Activated CD8-positive, alpha-beta memory T cell treated with anti-CD3 and anti-CD28 coated beads for 1 hour (primary cell): ENCODE measurements at places on chromosomes 7 and 10.

DNA sequence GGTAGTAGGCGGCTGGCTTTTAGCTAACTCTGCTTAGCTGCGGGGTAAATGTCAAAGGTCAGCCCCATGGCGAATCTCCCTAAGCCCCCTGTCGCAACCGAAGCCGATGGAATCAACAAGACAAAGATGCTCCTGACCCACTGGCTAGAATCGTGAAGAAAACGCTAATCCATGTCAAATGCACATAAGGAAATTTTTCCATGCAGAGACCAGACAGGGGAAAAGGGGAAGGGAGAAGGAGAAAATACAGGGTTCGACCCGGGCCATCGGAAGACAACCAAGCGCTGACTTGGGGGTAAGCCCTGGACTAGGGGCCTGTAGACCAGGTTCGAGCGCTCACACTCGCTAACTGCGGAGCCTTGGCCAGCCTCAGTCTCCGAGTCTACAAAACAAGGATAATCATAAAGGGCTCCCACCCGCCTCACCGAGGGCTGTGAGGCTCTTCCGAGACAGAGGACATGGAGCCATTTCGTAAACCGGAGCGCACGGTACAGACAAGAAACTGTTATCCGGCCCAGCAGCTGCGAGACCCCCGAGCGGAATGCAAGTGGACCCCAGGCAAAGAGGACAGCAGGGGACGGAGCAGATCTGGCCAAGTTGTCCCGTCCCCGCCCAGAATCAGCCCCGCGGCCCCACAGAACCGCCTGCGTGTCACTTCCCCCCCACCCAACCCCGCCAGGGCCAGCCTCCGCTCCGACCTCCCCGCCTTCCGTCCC, 507 bp downstream of the SAR1A start:
- no peak for DNase-seq

GRCh38 chr7:21142081-21142480, 285.8 kb upstream of the SP4 start:
- DNase-seq, result no peak

GRCh38 chr10:4847561-4848355, 21.8 kb downstream of the AKR1E2 start:
- DNase-seq, result no peak

GRCh38 chr7:157980774-157981173, 606.8 kb downstream of the PTPRN2 start:
- DNase-seq, result no peak

GRCh38 chr10:75508239-75508813, 76.9 kb downstream of the LRMDA start:
- no peak for DNase-seq

DNA sequence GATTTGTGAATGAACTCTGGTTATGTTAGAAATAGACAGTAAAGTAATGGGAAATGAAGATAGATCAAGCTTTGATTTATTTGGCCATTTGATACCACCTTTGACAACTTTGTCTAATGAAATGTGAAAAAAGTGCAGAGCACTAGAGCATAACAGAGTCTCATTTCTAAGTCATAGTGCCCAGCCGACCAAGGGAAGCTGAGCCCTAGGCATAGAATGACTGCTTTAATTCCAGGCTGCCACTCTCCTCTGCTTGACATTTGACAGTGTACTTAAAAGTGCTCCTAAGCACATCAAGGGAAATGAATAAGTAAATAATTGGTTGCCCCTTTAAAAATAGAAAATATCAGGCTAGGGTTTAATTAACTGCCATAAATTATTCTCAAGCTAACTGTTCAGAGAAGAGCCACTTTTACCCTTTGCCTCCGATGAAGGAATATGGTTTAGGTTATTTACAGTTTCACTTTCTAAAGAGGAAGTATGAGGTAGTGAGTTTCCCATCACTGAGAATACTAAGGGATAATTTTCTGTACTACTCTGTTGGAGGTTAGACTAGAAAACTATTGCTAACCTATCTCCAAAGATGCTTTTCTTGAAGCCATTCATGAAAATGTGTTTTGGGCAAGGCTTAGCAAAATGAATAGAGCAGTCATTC, 591.6 kb downstream of the REEP3 start:
- DNase-seq, result no peak
